ENCODE measurements at places on chromosomes 13 and 19. TPM values are rescaled to one million over a fixed set of nuclear protein-coding genes. Genes with fewer than 3 reads are reported as not detected.

Gene GAPDHS
- not detected for total RNA-seq

Gene ZSCAN18
- total RNA-seq, result 40.7 TPM

Gene ZNF112
- 9.2 TPM for total RNA-seq

Gene SLC7A1
- 25.2 TPM for total RNA-seq

Gene ANGPTL8
- total RNA-seq, result not detected

Gene PEX11G
- 1.5 TPM for total RNA-seq

Gene MCF2L
- under 0.01 TPM for total RNA-seq

Gene JSRP1
- total RNA-seq, result 0.30 TPM

Gene KLK4
- not detected for total RNA-seq

Gene ERICH6B
- not detected for total RNA-seq

Data from smooth muscle cell of the umbilical artery (primary cell).